ENCODE measurements at places on chromosomes 16 and 17.
A peak's percentile ranks its signal among the peaks of the same experiment; 100 is the strongest.

DNA sequence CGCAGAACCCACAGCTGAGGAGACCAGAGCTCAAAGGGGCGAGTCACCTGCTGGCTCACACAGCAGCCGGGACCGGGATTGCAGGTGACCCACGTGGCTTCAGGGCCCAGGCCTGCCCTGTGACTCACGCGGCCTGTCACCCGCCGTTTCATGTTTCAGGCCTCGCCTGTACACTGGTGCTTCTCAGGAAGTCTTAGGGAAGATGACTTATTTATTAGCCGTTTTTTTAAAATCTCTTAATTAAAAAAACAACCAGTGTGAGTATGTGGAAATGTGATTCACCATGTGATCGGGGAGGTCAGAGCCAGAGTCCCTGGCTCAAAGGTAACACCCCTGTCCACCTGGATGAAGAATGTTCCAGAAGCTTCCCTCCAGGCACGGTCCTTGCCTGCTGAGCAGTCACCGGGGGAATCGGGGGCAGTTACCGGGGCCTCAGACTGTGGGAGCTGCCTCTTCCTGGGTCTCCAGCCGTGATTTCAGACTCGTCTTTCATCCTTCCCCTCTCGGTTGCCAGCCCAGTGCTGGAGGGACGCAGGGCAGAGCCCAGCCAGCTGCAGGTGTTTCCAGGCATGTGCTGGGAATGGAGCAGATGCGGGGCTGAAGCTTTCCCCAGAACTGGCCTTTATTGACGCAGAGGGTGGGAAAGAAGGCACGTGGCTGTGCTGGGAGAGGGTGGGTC, 49.3 kb downstream of the CMIP start:
- peak; percentile 62 for DNase-seq

DNA sequence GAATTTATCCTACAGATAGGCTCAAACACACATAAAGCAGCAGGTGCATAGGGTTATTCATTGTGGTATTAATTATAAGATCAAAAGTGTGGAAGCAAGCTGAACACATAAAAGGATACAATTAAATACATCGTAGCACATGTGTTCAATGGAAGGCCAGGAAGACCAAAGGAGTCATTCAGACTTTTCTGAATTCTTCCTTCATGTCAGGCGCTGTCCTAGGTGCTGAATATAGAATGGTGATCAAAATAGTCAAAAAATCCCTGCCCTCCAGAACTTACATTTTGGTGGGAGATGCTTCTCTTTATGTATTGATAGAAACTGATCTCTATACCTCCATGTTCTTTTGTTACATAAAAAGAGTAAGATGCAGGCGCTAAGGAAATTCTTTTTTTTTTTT, 439.0 kb upstream of the ASIC2 start:
- DNase-seq: peak; percentile 6

GRCh38 chr17:32910769-32911168, 17.2 kb upstream of the TMEM98 start:
- no peak for DNase-seq

GRCh38 chr16:57758331-57759117, 23.0 kb downstream of the KATNB1 start:
- DNase-seq: no peak

DNA sequence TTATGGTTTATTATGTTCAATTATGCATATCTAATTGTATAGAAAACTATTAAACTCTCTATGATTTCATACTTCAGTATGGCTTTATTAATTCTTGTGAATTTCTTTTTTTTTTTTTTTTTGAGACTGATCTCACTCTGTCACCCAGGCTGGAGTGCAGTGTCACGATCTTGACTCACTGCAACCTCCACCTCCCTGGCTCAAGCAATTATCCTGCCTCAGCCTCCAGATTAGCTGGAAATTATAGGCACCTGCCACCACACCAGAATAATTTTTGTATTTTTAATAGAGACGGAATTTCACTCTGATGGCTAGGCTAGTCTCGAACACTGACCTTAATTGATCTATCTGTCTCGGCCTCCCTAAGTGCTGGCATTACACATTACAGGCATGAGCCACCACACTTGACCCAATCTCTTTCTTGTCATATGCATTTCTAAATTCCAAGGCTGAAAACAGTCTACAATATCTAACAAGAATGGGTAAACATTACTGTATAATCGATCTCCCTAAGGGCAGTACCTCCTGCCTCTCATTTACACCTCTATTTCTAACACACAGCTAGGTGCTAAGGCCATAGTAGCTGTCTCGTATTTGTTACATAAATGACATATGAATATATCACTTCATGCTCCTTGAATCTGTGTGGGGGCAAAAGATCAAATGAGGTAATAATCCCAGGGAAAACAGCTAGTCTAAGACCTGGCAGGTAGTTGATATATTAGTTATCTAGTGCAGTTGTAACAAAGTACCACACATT, 258.2 kb upstream of the CDH8 start:
- no peak for DNase-seq

DNA sequence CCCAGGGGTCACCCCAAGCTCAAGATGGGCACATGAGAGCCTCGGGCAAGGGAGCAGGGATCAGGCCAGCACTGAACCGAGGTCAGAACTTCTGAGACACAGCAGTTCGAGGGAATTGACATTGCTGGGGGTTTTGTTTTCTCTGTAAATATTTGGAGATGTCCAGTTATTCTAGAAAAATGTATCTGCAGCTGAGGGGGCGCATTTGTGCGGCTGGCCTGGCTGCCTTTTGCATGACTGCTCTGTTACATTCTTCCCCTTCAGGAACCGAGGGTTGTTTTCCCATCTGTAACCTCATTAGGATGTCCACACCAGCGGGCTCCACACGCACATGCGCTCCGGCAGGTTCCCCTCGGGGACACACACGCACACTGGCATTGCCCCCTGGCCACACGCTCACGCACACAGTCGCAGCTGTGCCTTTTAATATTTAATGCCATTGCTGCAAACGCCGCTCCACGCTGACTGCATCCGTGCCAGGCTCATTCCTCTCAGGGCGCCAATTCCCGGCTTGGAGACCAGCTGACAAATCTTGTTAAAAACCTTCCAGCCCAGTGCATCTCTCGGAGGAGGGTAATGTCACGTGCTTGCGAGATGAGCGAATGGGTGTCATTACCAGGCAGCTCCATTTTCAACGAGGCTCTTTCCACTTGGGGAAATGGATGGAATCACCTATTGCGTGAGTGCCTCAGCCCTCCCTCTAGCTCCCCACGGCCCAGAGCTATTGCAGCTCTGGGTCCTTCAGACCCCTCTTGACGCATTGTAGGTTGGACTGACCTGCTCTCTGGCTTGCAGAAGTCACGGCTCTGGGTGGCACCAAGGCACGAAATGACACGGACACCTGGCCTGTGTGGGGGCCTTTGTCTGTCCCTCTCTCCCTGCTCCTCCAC, 13.1 kb downstream of the CCR7 start:
- DNase-seq: peak; percentile 99

GRCh38 chr16:72961115-72961832, 86.7 kb downstream of the ZFHX3 start:
- peak; percentile 17 for DNase-seq

DNA sequence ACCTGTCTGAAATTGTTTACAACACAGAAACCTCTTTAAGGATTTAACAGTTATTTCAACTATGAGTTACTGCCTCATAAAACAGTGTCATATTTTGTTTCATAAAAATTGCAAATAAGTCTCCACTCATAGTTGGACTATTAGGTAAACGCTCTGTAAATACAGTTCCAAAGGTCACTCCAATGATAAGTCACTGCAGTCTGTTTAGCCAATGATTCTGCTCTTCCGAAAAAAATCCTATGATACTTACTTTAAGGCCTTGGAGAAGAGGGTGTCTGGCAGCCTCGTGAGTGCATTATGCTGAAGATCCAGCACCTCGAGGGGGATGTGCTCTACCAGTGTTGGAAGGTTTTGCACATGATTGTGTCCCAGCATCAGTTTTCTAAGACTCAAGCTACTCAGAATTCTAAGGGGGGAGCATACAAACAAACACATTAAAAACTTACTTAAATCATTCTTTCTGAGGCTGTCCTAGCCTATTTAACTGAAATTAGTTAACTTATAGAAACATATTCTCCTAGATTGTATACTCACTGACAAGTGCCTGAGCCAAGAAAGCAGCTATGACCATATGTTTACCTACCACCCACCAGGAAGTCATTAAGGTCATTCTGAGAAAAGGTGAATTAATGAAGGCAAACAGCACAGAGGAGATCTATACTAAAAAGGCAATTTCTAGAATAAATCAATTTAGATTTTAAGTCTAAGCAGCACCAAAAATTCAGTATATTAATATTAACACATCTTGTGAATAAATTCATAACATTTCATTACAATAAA, 41.1 kb downstream of the MARVELD3 start:
- DNase-seq: no peak

GRCh38 chr17:75077496-75078283, 10.1 kb upstream of the SLC16A5 start:
- peak; percentile 30 for DNase-seq

DNA sequence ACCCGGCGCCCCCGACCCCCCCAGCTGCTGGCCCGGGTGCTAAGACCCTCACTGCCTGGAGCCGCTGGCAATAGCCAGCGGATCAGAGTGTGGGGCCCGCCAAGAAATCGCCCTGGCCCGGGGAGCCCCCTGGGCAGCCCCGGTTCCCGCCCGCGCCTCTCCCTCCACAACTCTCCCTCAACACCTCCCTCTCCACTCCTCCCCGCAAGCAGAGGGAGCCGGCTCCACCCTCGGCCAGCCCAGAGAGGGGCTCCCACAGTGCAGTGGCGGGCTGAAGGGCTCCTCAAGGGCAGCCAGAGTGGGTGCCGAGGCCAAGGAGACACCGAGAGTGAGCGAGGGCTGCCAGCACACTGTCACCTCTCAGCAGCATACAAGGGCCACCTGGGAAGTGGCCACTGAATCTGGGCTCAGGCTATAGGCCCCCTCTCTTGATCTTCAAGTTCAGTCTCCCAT, 385.5 kb downstream of the SEC14L1 start:
- no peak for DNase-seq

DNA sequence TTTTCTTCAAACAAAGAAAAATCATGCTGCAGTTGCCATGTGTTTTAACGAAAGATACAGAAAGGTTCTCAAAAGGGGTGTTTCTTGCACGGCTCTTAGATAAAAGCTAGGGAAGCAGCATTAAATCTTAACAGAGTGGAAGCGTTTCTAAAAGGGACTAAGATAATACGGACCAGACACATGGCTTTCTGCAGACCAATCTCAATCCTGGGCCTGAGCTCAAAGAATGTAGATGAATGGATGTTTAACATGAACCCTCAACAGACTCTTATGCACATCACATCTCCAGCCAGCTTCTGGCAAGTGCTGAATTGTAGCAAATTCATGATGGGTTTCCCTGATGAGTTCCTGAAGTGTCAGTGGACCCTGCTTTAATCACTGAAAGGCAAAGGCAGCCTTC, 80.2 kb upstream of the COX10 start:
- DNase-seq: no peak

- peak; percentile 94 for DNase-seq
These were observed 311 bp upstream of the KDM8 start for GRCh38 chr16:27202923-27203506.

DNA sequence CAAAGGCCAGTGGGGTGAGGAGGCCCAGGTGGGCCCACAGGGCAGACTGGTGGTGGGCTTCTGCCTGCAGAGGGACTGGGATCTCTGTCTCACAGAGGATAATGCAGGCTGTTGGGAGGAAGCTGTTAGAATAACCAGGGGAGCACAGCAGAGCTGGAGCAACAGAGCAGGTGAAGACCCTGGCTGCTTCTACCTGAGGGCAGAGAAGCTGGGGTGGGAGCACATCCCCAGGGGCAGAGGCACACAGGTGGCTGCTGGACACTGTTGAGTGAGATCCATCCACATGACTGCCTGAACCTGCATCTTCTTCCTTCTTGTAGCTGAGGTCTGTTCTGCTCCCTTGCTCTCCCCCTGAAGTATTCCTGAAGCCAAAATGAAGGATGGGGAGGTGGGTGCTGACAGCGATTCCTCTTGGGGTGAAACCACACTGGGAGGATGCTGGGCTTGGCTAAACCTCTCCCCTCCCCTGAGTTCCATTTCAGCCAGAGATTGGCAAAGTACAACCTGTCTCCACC, 1725.0 kb downstream of the TP53TG3F start:
- DNase-seq: no peak

GRCh38 chr16:51881731-51882130, 665.2 kb downstream of the TOX3 start:
- peak; percentile 79 for DNase-seq

- no peak for DNase-seq
These were observed 18.2 kb upstream of the IL17C start for GRCh38 chr16:88619859-88620815.

- DNase-seq: no peak
These were observed 25.4 kb downstream of the MPP2 start for GRCh38 chr17:43881758-43882505.

- peak; percentile 21 for DNase-seq
These were observed 347.5 kb upstream of the TNRC6C start for GRCh38 chr17:77610972-77611521.

DNA sequence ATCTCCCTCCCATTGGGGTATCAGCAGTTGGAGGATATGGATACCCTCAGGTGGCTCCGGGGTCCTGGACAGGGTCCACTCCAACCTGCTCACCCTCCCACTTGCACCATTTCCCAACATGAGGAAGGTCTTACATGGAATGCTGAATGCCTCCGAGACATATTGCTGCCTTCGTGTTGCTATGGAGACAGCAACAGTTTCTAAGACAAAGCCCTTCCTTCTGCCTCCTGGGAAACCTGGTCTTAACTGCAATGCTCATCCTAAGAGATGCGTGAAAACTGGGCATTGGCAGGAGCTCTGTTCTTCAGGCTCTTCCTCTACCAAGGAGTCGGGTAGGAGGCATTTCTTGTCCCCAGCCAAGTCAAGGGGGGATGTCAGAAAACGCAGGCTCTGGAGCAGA, 45.2 kb downstream of the ST3GAL2 start:
- DNase-seq: no peak

- DNase-seq: no peak
These were observed 17.9 kb upstream of the TMIGD1 start for GRCh38 chr17:30351735-30352134.

- DNase-seq: no peak
These were observed 3.0 kb downstream of the CDH1 start for GRCh38 chr16:68739964-68740627.

- DNase-seq: peak; percentile 42
These were observed 56.6 kb downstream of the DUSP14 start for GRCh38 chr17:37546302-37546701.

GRCh38 chr16:85573696-85574641, 39.2 kb upstream of the GSE1 start:
- DNase-seq: peak; percentile 88

- peak; percentile 53 for DNase-seq
These were observed 74.7 kb upstream of the CDH11 start for GRCh38 chr16:65196420-65197075.

DNA sequence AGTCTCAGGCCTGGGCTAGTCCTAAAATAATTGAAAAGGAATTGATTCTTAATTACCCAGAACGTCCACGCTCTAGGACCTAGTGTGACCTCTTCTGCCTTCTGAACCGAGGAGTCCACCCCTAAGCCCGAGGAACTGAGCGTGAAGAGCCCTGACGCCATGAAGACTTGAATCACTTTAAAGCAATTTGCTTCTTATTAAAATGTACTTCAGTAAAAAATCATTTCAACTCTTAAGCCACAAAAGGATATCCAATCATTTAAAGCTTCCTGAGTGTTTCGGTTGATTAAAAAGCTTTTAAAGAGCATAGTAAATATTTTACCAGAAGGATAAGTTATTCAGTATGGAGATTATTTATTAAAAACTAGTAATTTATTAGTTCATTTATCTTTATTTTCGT, 11.6 kb downstream of the HSBP1 start:
- no peak for DNase-seq
